ENCODE measurements at places on chromosomes 3 and 15.

DNA sequence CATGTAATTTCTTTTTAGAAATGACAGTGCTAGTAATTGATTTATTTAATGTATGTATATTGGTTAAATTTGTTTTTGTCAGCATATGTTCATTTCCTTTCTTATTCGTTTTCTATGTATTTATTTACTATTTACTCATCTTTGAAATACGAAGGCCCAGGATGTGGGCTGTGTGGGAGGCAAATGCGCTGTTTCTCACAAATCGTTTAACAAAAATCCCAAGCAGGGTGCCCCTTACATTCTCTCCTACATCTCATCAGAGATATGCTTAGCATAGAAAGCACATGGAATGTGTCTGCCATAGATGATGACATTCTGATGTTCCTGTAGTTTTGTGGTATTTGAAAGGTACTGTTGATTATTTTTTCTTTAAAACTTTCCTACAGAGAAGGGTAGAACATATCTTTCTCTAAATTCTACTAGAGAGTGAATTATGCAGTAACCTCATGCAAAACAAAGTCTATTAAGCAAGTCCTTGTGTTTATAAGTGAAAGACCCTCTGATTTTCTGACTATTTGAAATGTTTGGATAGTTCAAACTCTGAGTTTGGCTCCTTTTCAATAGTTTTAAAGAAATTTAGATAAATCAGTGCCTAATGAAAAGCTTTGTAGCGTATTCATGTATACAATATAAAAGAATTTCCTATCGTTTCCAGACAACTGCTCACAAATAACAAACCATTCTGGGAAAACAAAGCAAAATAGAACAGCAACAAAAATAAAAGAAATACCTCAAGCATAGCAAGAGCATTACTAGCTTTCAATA lies 111.1 kb upstream of the VGLL3 start:
- DNase-seq = no peak

DNA sequence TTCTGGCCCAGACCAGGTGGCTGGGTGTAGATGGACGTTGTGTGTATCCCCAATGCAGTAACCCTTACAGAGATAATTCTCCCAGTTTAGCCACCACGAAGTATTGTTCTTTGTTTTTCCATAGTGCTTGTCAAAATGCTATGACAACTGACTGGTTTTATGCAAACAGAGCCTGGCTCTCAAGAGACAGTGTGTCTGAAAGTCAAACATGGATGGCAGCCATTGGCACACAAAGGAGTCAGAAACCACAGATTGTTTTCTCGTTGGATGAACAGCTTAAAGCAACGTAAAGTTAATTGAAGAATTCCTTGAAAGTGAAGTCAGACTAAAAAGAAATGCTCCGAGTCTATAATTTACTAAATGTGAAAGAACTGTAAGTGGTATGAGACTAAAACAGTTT lies 91.2 kb downstream of the FILIP1L start:
- DNase-seq = peak; percentile 87

GRCh38 chr15:75051191-75051608 lies 27.8 kb downstream of the PPCDC start:
- DNase-seq = no peak

GRCh38 chr3:139532976-139533375 lies 6.6 kb downstream of the RBP1 start:
- DNase-seq = no peak

DNA sequence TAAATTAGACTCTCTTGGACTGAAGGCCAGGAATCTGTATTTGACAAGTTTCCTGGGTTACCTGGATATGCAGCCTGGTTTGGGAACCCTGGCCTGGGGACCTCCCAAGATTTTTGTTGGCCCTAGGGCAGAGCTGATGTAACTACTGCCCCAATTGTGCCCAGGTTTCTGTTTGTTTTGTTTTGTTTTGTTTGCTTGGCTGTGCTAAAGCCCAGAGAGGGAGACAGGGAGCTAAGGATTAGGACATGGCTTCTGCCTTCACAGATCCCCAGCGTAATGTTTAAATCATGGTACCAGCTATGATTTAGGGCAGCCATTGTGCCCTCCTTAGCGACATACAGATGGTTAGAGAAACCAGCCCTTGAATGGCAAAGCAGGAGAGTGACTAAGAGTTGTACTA lies 47.6 kb downstream of the ABHD5 start:
- no peak for DNase-seq

GRCh38 chr3:32483772-32484171 lies 18.9 kb downstream of the CMTM6 start:
- DNase-seq = no peak

- DNase-seq = peak; percentile 65
Observed at GRCh38 chr15:65525622-65526021, 4.6 kb upstream of the HACD3 start.

GRCh38 chr3:31407665-31408064 lies 125.1 kb upstream of the STT3B start:
- DNase-seq = peak; percentile 3

- DNase-seq = peak; percentile 95
Observed at GRCh38 chr15:80317389-80318182, 65.6 kb upstream of the CTXND1 start.

GRCh38 chr3:30752970-30753369 lies 141.5 kb downstream of the GADL1 start:
- DNase-seq = peak; percentile 66

DNA sequence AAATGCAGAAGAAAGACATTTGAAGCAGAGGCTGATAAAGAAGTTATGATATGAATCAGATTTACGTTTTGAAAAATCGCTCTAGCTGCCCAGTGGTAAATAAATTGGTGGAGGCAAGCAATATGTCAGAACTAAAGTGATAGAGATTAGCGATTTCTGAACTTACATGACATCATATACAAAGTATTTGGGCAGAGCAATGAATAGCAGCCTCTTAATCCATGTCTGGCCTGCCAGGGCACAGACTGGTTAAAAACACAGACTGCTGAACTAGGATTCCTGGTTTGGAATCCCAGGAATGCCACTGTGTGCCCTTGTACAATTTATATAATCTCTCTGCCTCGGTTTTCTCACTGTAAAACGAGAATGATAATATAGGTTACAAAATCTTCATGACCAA lies 243.1 kb upstream of the SETMAR start:
- no peak for DNase-seq

GRCh38 chr3:113600418-113601182 lies 68.2 kb downstream of the SIDT1 start:
- no peak for DNase-seq

DNA sequence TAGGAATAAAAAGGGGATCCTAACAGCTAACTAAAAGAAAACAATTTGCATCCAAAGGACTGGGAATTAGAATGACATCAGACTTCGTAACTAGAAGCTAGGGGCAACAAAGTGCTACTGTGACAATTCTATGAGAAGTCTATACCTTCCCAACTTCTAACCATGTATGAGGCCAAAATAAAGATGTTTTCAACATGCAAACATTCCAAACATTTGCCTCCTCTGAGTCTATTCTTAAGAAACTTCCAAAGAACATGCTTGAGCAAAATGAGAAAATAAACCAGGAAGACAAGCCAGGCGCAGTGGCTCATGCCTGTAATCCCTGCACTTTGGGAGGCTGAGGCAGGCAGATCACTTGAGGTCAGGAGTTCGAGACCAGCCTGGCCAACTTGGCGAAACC lies 13.1 kb upstream of the RNF7 start:
- peak; percentile 54 for DNase-seq

- no peak for DNase-seq
Observed at GRCh38 chr3:139668332-139668731, 9.4 kb downstream of the NMNAT3 start.

DNA sequence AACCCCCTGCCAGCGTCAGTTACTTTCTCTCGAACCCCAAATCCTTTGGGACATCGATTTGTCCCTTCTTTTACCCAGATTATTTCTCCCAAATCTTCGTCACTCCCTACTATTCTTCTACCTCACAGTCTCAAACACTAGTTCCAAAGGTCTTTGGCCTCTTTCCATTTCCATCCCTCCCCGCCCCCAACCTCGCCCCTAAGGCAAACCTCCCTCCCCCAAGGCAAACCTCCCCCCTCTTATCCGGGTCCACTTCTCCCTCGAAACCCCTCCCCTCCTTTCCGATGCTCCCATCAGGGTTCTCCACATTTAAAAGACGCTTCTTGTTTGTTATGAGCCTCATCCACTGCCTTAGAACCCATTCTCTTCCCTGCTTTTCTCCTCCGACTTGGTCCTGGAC lies 583 bp downstream of the EAF1 start:
- DNase-seq = no peak

- DNase-seq = peak; percentile 1
Observed at GRCh38 chr3:96863129-96863740, 48.8 kb downstream of the EPHA6 start.

GRCh38 chr3:49865198-49865784 lies 4.4 kb downstream of the CAMKV start:
- no peak for DNase-seq

DNA sequence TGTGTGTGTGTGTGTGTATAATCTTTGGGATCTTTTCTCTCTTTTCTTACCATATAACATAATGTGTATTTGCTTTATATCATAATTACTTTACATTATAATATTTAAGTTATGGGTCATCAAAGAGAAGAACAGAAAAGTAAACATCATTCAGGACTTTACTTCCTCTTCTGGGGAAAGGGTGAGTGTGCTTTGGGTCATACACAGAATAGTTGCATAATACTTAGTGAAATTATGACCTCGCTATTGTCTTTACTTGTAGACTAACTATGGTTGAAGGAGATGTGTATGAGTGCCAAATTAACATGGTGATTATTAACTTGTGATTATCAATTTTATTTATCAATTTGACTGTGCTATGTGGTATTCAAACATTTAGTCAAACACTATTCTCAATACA lies 1086.9 kb downstream of the DIPK2A start:
- no peak for DNase-seq

- no peak for DNase-seq
Observed at GRCh38 chr3:12401208-12401607, 83.1 kb upstream of the TSEN2 start.

DNA sequence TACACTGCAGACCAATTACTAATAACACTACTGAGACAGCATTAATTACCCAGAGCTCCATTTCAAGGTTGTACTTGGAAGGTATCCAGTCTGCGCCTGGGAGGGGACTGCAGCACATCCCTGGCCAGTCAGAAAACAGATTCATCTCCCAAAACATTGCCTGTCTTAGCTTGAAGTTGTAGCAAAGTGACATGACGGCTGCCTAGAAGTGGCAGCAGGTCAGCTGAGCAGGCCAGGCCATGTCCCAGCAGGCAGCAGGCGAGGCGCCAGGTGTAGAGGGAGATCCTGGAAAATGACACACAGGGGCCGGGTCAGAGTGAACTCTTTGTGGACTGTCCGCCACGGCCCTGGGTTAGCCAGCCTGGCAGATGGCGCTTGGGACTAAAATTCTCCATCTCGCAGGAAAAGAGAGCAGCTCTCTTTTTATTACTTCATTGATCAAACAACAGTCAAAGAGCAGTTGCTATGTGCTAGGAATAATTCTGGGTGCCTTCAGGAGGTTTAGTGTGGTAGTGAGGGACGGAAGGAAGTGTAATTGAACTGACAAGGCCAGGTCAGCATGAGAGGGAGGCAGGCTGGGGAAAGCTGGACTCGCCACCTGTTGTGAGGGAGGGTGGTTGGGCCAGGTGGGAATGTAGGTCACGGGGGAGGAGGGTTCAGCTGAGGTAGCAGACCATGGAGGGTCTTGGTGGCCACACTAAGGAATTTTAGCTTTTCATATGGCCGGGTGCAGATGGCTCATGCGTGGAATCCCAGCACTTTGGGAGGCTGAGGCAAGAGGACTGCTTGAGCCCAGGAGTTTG lies 1.3 kb upstream of the MAP6D1 start:
- DNase-seq = no peak

- no peak for DNase-seq
Observed at GRCh38 chr3:61029194-61029593, 222.1 kb downstream of the FHIT start.

DNA sequence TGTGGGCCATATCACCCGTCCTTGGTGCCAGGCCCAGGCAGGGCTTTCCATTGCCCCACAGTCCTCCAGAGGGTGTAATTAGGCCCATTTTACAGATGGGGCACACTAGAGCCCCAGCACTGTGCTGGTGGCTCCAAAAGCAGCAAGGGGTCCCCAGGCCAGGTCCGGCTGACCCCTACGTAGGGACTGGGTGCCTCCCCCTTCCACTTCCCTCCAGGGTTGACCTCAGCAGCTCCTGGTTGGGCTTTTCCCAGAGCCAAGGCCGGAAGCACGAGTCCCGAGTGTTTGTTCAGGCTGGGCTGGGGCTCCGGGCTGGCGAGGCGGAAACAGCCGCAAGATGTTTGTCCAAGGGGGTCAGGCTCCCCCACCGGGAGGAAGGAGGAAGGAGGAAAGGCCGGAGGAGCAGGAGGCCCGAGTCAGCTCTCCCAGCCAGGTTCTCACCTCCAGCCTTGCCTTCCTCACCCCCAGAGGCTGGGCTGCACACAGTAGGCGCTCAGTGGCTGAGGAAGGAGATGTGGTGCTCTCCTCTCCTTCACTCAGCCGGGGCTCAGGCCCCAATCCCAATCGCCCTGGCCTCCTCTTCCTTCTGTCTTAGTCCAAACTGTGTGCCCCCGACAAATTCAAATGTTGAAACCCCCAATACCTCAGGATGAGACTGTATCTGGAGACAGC lies 17.1 kb upstream of the PLXND1 start:
- DNase-seq = no peak

GRCh38 chr3:155228676-155229075 lies 64.8 kb downstream of the STRIT1 start:
- DNase-seq = no peak

- DNase-seq = peak; percentile 24
Observed at GRCh38 chr3:155217591-155217990, 75.9 kb downstream of the STRIT1 start.

DNA sequence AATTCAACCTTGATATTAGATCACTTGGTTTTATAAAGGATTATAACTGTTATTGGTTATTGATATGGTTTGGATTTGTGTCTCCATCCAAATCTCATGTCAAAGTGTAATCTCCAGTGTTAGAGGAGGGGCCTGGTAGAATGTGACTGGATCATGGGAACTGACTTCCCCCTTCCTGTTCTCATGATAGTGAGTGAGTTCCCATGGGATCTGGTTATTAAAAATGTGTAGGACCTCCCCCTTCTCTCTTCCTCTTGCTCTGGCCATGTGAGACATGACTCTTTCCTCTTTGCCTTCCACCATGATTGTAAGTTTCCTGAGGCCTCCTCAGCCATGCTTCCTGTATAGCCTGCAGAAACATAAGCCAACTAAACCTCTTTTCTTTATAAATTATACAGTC lies 136.0 kb upstream of the UBE2E2 start:
- no peak for DNase-seq

DNA sequence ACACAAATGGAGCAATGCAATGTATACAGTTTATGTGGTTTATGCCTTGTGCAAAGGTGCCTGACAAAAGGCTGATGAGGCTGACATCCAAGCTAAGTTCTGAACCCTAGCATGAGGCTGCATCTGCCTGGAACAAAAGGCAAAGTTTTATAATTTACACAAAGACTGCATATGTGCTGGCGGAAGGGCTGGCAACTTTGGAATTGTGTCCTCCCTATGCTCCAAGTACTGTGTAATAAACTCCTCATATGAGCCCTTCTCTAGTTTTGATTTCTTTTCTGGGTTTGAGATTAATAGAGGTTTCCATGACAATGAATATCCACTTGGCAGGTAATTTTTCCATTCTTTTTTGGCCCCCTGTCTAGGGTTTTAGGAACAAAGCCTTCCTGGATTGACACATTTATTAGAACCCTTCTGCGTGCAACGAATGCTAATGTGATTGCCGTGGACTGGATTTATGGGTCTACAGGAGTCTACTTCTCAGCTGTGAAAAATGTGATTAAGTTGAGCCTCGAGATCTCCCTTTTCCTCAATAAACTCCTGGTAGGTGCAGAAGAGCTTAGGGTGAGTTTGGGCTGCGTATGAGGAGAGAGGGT lies 10.8 kb downstream of the PLA1A start:
- DNase-seq = no peak

GRCh38 chr15:20352241-20353200 lies 189.1 kb downstream of the GOLGA6L6 start:
- no peak for DNase-seq
